ENCODE measurements at places on chromosomes 6 and 20. TPM values are rescaled to one million over a fixed set of nuclear protein-coding genes. Genes with fewer than 3 reads are reported as not detected.

GRCh38 chr20:63021356-63022321, 14.9 kb upstream of the BHLHE23 start:
- no peak for DNase-seq

DNA sequence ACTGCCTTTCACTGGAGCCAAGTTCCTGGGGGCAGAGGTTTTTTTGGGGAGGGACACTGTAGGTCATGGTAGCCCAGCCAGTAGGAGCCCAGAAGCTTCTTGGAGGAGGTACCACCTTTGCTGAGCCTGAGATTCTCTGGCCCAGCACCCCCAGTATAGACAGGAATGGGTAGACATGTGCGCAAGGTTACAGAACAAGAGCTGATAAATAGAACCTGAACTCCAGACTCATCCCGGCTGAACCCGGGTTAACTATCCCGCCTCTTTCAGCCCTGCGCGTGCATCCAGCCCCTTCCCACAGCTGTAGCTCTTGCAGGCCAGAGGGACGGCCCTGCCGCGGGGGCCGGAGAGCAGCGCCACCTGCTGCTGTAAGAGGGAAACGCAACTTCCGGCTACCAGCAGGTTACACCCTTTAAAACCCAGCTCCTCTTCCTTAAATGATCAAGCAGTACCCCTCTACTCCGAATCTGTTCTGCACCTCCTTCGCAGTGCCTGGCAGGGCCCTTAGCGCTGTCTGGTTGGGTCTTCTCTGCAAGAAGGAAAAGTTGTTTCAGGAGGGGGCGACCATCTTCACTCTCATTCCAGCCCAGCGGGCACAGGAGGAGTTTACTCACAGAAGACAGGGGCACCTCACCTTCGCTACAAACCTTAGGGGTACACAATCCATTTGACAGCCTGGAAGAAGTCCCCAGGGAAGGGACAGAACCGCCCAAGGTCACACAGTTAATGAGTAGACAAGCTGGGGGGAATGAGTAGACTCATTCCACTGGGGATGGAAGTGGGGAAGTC, 7.5 kb downstream of the SRXN1 start:
- DNase-seq, result peak; percentile 34

DNA sequence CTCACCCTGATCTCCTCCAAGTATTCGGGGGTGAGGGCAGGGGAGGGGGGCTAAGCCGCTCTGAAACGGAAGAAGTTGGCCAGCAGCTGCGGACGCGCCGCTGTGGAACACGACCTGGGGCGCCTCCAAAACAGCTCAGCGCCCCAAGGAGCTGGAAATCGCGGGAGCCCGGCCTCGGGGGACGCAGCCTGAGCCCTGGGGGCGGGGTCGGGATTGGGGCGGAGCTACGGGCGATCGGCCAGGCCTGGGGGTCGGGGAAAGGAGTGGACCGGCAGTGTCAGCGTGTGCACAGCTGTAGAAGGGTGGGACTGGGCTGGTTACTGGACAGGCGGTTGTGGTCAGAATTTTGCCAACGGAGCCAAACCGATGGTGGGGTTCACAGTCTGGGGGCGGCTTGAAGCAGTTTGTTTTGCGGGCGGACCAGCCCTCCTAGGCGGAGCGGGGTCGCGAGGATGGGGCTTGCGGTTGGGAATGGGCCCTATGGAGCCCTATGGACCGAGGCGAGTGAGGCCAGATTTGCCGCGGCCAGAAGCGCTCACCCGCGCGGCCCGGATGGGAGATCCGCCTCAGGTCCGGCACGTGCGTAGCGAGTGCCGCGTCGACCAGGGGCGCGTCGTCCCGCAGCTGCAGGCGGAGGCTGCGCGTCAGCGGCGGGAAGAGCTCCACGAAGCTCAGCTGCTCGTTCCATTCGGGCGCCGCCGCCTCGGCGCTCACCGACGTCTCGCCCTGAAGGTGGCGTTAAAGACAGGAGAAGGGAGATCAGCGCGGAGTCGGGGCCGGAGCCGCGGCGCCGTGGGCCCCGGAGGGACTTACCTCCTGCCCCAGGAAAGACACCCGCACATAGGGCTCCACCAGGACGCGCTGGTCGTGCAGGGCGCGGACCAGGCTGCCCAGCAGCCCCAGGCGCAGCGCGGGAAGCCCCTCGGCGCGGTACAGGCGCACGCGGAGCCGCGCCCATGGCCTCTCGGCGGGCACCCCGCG, 14.3 kb upstream of the SPAG4 start:
- no peak for DNase-seq

GRCh38 chr6:26286168-26286877, 78.7 kb upstream of the BTN3A2 start:
- peak; percentile 65 for DNase-seq

DNA sequence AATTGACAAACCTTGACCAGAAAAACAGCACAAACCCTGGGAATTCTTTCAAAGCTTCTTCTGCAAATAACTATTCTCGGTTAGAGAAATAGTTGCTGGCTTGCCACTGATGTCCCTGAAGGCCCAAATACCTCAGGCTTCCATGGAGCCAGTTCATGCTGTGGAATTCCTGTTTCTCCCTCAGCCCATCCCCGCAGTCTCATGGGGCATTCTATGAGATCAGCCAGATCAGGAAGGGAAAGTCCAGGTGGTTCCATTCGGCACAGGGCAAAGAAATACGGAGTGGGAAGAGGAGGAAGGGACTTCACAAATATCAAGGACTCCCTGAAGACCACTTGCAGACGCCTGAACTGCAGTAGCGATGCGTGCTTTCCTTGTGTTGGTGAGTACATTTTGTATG, 63.3 kb downstream of the MYLK4 start:
- DNase-seq, result no peak

DNA sequence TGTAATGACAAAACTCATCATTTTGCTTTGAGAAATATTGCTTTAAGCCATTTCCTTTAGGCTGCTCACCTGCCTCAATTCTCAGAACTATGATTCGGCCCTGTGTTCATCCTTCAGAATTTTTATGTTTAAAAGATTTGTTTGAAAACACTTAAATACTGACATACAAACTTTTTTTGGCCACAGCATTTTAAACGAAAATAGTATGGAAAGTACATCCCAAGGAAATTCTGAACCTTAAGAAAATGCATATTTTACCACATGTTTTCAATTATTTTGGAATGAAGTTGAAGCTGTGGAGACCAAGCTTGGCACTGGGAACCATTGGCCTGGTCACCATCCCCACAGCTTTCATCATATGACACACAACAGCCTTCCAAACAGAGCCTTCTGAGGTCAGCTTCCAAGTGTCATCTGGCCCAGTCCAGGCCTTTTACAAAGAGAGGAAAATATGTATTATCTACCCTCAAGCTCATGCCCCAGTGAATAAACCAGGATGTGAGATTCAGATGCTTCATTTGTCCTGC, 83.3 kb downstream of the SOD2 start:
- no peak for DNase-seq

- no peak for DNase-seq
Measured at GRCh38 chr6:73817253-73817652, 121.2 kb downstream of the CD109 start.

- peak; percentile 13 for DNase-seq
Measured at GRCh38 chr6:165845493-165845892, 182.5 kb upstream of the PDE10A start.

DNA sequence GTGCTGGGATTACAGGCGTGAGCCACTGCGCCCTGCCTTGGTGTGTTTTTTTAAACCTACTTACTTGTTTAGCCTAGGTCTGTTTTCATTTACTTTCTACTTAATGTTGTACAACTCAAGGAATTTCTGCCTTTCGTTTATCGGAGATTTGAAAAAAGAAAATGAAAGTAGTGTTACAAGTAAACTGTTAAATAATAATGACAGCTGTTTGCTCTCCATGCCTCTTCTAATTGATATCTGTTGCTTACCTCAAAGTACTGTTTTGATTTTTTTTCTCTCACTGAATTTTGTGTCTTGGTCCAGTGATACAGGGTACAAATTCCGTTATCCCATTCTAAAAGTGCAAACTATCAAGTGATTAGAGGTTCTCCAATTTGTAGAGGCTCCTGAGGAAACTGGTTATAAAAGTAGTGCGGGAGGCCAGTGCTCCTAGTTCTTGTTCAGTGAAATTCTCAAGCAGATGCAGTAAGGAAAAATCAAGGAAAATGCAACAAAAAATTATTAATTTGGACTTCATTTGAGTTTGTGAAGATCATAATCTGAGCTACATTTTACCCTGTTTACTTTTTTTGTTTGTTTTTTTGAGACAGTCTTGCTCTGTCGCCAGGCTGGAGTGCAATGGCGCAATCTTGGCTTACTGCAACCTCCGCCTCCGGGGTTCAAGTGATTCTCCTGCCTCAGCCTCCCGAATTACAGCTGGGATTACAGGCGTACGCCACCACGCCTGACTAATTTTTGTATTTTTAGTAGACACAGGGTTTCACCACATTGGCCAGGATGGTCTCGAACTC, 2.2 kb downstream of the UBR2 start:
- no peak for DNase-seq

- no peak for DNase-seq
Measured at GRCh38 chr20:31859266-31859997, 10.9 kb downstream of the DUSP15 start.

- no peak for DNase-seq
Measured at GRCh38 chr20:22801528-22801927, 217.2 kb upstream of the FOXA2 start.

GRCh38 chr6:118292558-118292957, 255.5 kb upstream of the PLN start:
- no peak for DNase-seq

The AKIRIN2 gene
- total RNA-seq, result 13.6 TPM

Measured in dermis microvascular lymphatic vessel endothelial cell (primary cell).